ENCODE measurements at places on chromosomes 11 and 22. TPM values are rescaled to one million over a fixed set of nuclear protein-coding genes. Genes with fewer than 3 reads are reported as not detected.
A peak's percentile ranks its signal among the peaks of the same experiment; 100 is the strongest.

GRCh38 chr22:24744638-24745037 lies 29.9 kb downstream of the PIWIL3 start:
- H3K27me3 ChIP-seq = no peaks in the 10 kb centered on the region
- H3K4me3 ChIP-seq = no peak overlapping the region
- DNase-seq = no peak
- H3K36me3 ChIP-seq = no peaks in the 10 kb centered on the region

GRCh38 chr11:70389201-70389600 lies 9.1 kb upstream of the CTTN start:
- peaks cover 38% of the 10 kb centered on the region for H3K36me3 ChIP-seq
- peaks cover 44% of the 10 kb centered on the region for H3K4me1 ChIP-seq
- peak overlapping the region; percentile 91 for H3K27ac ChIP-seq
- no peaks in the 10 kb centered on the region for H3K27me3 ChIP-seq
- H3K4me3 ChIP-seq = no peak overlapping the region

The TBX10 gene
- 0.21 TPM for total RNA-seq

GRCh38 chr11:68651208-68651984 lies 32.9 kb upstream of the GAL start:
- peaks cover 3% of the 10 kb centered on the region for H3K27me3 ChIP-seq
- H3K27ac ChIP-seq = no peak overlapping the region
- peaks cover 12% of the 10 kb centered on the region for H3K4me1 ChIP-seq
- no peak overlapping the region for H3K4me3 ChIP-seq
- peaks cover 22% of the 10 kb centered on the region for H3K36me3 ChIP-seq
- DNase-seq = no peak

The NRIP3 gene
- 4.5 TPM for total RNA-seq

DNA sequence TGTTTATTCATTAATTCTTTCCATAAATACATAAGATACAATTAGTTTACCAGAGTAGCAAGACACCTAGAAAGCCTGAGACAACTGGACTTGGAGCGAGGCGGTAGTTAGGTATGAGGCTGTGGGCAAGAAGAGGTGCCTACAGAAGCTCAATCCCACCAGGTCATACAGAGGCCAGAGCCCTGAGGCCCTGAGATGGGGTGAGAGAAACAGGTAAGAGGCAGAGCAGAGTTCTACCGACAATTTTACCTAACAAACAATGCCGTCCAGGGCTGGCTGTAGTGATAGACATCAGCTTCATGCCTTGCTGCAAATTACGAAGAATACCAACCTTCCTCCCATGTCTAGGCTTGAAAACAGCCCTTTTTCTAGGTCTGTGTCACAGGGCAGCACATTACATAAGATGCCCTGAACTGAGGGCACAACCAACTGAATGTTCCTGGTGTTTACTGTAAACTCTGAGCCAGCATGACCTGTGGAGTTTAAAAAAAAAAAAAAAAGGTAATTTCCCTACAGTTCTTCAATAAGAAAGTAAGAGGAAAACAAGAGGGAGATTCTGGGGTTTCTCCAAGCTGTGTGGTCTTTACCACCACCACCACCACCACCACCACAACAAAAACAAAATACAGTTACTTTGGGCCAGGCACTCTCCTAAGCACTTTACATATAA lies 105.8 kb downstream of the GAB2 start:
- DNase-seq = no peak
- H3K27me3 ChIP-seq = no peaks in the 10 kb centered on the region
- H3K27ac ChIP-seq = no peak overlapping the region
- no peak overlapping the region for H3K4me3 ChIP-seq

- H3K4me1 ChIP-seq = peaks cover 76% of the 10 kb centered on the region
- no peak overlapping the region for H3K27ac ChIP-seq
- no peak for DNase-seq
- no peaks in the 10 kb centered on the region for H3K27me3 ChIP-seq
- no peak overlapping the region for H3K4me3 ChIP-seq
Observed at GRCh38 chr11:93519179-93519578, 24.0 kb downstream of the SMCO4 start.

The TTC38 gene
- total RNA-seq = 29.2 TPM

GRCh38 chr22:22171357-22172218 lies 73.0 kb upstream of the VPREB1 start:
- H3K27me3 ChIP-seq = peaks cover 97% of the 10 kb centered on the region
- H3K36me3 ChIP-seq = no peaks in the 10 kb centered on the region
- no peak overlapping the region for H3K4me3 ChIP-seq
- no peak overlapping the region for H3K27ac ChIP-seq

The MUC6 gene
- total RNA-seq = 0.07 TPM

The SERPING1 gene
- 50.2 TPM for total RNA-seq

The PTGDR2 gene
- 0.14 TPM for total RNA-seq

The C1QTNF6 gene
- 5.7 TPM for total RNA-seq

The ZBTB44 gene
- total RNA-seq = 87.5 TPM

The CD3G gene
- total RNA-seq = 0.20 TPM

DNA sequence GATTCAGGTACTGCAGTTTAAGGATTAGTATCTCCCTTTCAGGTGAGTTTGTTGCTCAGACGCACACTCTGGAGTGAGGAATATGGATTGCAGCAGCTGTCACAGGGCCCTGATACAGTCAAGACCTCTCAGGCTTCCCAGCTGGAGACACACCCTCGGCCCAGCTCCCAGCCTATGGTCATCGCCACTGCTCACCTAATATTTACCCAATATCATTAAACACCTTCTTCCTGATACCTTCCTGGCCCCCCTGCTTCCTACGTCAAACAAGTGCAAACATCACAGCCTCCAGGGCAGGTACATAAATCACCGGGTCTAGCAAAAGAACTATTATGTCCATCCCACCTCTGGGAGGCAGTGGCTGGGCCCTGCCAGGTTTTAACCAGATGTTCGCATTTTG lies 213.3 kb downstream of the MN1 start:
- H3K36me3 ChIP-seq = no peaks in the 10 kb centered on the region
- no peak overlapping the region for H3K27ac ChIP-seq
- no peak for DNase-seq

- no peaks in the 10 kb centered on the region for H3K36me3 ChIP-seq
- H3K4me3 ChIP-seq = no peak overlapping the region
- DNase-seq = no peak
- H3K27ac ChIP-seq = no peak overlapping the region
Observed at GRCh38 chr11:83661491-83662350, 375.6 kb upstream of the CCDC90B start.

DNA sequence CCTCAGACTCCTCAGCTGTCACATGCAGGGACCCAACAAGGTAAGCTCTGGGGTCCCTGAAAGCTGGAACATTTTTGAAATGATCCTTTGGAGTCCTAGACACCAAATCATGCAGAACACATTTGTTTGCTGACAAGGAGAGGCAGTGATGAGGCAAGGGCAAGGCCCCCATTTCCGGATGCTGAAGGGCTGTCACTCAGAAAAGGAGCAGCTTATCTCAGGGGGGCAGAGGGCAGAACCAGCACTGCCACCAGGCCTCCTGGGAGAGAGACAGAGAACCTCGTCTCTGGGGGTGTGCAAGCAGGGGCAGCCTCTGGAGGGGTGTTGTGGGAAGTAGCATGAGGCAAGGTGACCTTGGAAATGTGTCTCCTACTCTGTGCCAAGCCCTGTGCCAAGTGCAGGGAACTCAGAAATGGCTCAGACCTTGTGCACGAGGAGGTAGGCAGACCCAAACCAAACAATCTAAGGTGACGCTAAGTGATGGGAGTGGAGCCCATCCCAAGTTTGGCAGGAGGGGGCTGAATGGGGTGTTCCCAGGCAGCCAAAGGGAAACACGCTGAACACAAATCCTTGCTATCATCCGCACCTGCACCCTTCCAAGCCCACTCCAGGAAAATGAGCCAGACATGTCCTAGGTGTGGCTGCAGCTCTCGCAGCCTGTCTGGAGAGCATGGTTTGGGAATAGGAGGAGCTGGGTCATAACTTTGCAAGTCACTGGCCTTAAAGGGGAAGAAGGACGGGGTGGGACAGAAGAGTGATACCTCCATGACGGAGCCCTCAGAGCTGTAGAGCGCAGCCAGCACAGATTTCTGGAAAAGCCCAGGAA lies 94.2 kb downstream of the PDE2A start:
- peak; percentile 4 for DNase-seq
- H3K27me3 ChIP-seq = peaks cover 36% of the 10 kb centered on the region
- H3K4me3 ChIP-seq = no peak overlapping the region

GRCh38 chr11:84626256-84626655 lies 1000.9 kb downstream of the DLG2 start:
- DNase-seq = no peak
- no peaks in the 10 kb centered on the region for H3K27me3 ChIP-seq
- no peak overlapping the region for H3K27ac ChIP-seq
- peaks cover 2% of the 10 kb centered on the region for H3K4me1 ChIP-seq
- no peaks in the 10 kb centered on the region for H3K36me3 ChIP-seq

Data from WTC11 (cell line).